Renal cortical epithelial cell (primary cell): ENCODE measurements at places on chromosomes 5 and 9. TPM values are rescaled to one million over a fixed set of nuclear protein-coding genes. Genes with fewer than 3 reads are reported as not detected.
A peak's percentile ranks its signal among the peaks of the same experiment; 100 is the strongest.

SPINK4 gene
- total RNA-seq = not detected in 2 replicates

DNA sequence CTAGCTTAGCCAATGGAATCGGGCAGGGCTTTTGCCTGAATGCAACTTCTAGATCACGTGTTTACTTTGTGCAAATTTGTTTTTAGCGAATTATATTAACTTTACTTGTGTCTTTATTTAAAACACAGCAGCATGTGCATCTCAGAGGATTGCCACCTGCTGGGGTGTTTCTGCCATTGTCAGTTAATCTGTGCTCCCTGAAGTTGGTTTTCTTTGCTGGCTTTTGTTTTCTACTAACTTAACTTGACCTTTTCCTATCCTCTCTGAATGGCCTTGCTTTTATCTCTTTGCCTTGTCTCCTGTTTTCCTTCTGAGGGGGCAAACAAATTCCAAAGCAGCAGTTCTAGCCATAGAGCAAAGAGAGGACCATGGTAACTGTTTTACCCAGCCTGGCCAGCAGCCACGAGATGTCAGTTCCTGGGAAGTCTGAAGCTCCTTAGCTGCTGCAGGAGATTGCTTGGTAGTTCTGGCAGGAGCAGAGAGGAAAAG, 67.6 kb downstream of the ARHGEF28 start:
- peak; percentile 69 for DNase-seq

GRCh38 chr5:19734776-19735175, 253.2 kb downstream of the CDH18 start:
- no peak for DNase-seq

GRCh38 chr9:6383551-6384225, 29.3 kb upstream of the UHRF2 start:
- DNase-seq = peak; percentile 45

- no peak for DNase-seq
Observed at GRCh38 chr9:125785248-125785751, 38.1 kb downstream of the PBX3 start.

WNK2 gene
- 0.17 TPM in 1 of 2 replicates, not detected in the other for total RNA-seq

DNA sequence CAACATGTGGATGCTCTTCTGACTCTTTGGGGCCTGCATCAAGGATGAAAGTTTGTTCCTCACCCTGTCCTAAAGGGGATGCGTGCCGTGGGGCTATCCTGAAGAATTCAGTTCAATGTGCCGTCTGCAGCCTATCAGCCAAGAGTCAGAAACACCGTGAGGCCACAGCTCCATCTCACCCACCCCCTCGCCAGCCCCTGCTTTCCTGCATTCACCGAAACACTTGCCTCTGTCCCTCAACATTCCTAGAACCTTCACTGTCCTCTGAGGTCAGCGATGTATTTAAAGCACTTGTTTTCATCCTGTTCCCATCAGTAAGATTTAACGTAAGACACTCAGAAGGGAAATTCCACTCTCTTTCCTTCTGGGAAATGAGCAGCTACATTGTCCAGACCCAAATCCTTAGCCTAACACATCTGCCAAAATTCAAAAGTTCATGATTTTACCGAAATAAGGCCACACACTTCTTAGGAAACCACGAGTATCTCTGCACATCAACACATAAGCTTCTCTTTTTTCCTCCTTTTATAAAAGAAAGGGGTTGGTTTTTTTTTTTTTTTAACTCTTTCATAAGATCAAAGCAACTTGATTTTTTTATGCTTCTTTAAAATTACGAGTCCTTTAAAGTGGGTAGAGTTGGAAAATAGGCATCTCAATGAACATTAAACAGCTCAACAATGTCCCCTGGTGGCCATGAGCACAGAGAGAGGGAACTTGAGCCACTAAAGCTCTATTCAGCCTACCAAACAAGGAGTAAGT, 100.7 kb downstream of the SUSD1 start:
- peak; percentile 92 for DNase-seq

NR5A1 gene
- not detected in 2 replicates for total RNA-seq

FOXD4L6 gene
- total RNA-seq = 0.10 and 0.17 TPM in 2 replicates

GADD45G gene
- 0.20 TPM in 1 of 2 replicates, not detected in the other for total RNA-seq

KCNV2 gene
- total RNA-seq = not detected in 2 replicates

GRCh38 chr9:15231788-15232635, 75.0 kb downstream of the TTC39B start:
- peak; percentile 36 for DNase-seq

GRCh38 chr9:81183761-81184160, 505.6 kb downstream of the TLE1 start:
- DNase-seq = peak; percentile 94

PTPRD gene
- total RNA-seq = 38.2 and 85.4 TPM in 2 replicates

GRCh38 chr9:127805620-127806019, 2.9 kb downstream of the FPGS start:
- peak; percentile 16 for DNase-seq

SH3TC2 gene
- total RNA-seq = 6.4 and 13.9 TPM in 2 replicates
